NCI-H524 (cell line): ENCODE measurements at places on chromosomes 1 and 21.

DNA sequence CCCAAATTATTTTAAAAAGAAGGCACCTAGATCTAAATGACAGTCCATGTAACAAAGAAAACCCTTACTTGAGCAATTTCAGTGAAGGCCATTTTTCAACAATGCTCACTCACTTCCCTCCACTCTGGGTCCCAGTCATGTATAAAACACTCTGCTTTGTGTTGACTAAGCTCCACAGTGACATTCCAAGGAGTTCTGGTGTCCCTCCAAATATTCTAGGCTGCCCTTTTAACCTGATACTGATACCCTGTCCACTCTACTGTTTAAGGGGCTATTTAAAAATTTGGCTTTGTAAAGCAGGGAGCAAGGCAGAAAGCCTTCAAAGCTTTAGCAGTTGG, 73.6 kb downstream of the GNG12 start:
- no peak for DNase-seq

- no peak for DNase-seq
Observed at GRCh38 chr1:9753121-9753531, 70.6 kb downstream of the CLSTN1 start.

DNA sequence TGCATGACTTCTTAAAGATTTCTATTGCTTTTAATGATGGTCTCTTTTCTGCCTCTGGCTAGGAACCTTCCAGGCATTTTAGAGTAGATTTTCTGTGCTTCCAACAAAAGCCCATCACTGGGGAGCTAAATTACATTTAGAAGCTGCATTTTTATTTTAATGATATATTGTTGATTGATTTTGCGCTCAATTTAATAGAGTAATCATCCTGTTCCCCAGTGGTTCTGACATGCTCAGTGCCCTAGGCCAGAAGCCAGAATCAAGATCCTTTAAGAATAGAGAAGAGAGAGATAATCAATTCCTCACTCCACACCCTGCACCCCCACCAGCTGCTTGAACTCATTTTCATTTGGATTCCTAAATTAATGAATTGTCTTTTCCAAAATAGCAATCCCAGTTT, 97.8 kb downstream of the PCP4 start:
- DNase-seq = no peak

- DNase-seq = no peak
Observed at GRCh38 chr1:202890392-202890791, 1.4 kb upstream of the RABIF start.
